ENCODE measurements at places on chromosomes 2 and 18.

- DNase-seq, result no peak
Observed at GRCh38 chr18:65610939-65611338, 139.9 kb upstream of the CDH7 start.

DNA sequence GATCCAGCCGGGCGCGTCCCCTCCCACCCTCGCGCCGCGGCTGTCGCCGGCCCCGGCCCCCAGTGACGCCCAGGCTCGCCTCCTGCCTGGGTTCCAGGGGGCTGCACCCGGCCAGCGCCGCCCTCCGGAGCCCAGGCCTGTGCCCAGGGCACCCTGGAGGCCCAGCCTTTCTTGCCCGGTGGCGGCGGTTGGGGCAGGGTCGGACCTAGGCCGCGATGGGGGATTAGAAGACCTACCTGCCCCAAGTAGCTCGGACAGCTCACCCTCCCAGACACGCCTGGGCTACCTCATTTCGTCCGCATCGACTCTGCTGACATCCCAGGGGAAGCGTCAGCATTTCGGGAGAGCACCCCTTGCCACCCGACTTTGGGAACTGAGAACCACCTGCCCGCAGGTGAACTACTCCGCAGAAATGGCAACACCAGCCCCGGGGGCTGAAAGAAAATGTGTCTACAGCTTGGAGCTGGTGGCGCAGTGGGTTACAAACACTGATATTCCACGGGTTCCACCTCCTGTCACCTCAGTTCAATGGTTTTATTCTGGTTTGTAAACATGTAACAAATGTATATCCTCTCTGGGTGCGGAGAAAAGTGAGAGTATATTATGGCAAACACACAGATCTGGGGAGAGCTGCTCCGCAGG is 834 bp upstream of the ARL4C start:
- no peak for DNase-seq

DNA sequence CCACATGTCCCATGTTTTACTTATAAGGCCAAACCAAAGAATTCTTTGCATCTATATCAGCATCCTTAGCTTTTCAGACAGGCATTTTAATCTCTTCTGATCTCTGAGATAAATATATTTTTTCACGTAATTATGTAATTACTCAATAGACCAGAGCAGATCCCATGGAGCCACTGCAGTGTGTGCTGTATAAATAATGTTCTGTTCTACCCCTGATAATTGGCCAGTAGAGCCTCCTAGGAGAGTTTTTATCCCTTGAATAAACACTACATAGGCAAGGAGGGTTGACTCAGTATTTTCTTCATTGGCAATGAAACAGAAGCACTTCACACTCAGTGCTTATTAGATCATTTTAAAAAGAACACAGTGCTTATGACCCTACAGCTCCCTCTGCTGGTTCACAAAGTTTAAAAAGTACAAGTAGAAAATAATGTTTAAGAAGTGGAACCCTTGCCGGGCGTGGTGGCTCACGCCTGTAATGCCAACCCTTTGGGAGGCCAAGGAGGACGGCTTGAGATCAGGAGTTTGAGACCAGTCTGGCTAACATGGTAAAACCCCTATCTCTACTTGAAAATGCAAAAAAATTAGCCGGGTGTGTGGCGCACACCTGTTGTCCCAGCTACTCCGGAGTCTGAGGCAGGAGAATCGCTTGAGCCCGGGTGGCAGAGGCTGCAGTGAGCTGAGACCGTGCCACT is 91.9 kb downstream of the PPP1R1C start:
- peak; percentile 95 for DNase-seq

- DNase-seq, result no peak
Observed at GRCh38 chr2:113755035-113755834, 1.2 kb downstream of the SLC35F5 start.

DNA sequence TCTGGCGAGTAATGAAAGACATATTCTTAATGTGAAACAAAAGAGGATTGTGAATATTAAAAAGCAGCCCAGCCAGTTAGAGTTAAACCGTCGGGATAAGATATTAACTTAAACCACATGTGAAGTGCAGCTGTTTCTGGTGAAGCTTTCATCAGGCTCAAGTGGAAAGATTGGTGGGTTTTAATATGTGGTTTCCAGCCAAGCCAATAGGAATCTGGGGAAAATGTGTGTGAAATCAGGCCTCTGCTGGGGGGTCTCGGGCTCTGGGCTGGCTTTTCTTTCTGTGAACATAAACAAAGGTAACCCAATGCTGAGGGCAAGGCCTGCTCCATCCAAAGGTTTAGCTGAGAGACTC is 279.6 kb downstream of the SLC4A3 start:
- DNase-seq, result no peak

- DNase-seq, result peak; percentile 25
Observed at GRCh38 chr2:180124273-180125139, 117.4 kb upstream of the CWC22 start.

GRCh38 chr2:208255557-208256106 is 761 bp upstream of the IDH1 start:
- DNase-seq, result no peak

GRCh38 chr18:31030574-31031278 is 11.8 kb downstream of the DSC3 start:
- no peak for DNase-seq

- DNase-seq, result peak; percentile 28
Observed at GRCh38 chr18:11154368-11154989, 5.1 kb upstream of the PIEZO2 start.

- DNase-seq, result no peak
Observed at GRCh38 chr18:36176711-36177110, 10.6 kb upstream of the MOCOS start.

DNA sequence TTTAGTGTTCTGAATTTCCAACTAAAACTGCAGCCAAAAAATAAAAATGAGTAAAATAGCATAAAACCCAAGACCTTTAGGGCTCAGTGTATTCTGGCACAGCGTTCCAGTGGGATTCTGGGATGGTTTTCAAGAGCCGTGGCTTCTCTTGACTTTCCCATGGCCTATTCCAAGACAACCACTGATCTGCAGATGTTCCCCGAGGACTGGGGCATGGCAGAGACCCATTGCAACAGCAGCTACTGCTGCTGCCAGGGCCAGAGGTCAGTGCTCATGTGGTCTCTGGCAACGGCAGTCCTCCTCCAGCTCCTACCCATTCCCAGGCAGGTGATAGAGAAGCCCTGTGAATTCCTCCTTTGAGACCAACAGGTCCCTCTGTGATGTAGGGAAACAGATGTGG is 26.8 kb downstream of the TNP1 start:
- DNase-seq, result no peak

GRCh38 chr2:71892423-71892730 is 255.3 kb downstream of the CYP26B1 start:
- DNase-seq, result no peak

DNA sequence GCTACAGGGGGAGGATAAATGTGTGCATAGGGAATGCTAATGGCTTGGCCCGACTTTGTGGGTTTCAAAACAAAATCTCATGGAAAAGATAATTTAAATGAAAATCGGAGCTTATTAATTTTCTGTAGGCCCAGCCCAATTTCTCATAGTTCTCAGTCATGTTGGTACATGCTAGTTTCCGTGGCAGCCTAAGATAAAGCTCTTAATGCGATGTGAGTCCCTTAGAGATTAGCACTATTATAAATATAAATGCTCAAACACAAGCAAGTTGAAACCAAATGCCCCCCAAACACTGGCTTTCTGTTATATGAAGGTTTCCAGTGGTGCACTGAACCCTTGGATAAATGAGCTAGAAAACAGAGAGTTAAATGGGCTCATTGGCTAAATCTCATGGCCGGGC is 168.0 kb downstream of the BCL2 start:
- DNase-seq, result no peak

- DNase-seq, result no peak
Observed at GRCh38 chr2:144983107-144983506, 463.2 kb upstream of the ZEB2 start.
